LNCaP clone FGC (cell line): ENCODE measurements at places on chromosomes 5 and 9.
A peak's percentile ranks its signal among the peaks of the same experiment; 100 is the strongest.

DNA sequence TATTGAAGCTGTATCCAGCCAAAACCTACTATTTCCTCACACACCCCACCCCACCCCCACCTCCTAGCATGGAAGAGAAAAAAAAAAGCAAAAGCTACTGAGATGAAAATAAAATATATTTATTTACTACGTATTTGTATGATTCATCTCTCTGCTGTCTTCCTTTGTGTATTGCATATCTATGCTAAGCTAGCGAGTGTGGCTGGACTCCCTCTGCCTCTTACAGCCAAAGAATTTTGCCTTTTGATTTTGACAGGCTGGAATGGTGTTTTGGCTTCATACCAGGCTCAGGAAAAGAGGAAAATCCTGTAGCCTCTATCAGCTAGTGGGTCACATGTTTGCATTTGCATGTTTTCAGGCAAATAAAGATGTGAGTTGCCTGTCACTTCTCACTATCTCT is 2.2 kb downstream of the ABLIM3 start:
- no peak for DNase-seq

DNA sequence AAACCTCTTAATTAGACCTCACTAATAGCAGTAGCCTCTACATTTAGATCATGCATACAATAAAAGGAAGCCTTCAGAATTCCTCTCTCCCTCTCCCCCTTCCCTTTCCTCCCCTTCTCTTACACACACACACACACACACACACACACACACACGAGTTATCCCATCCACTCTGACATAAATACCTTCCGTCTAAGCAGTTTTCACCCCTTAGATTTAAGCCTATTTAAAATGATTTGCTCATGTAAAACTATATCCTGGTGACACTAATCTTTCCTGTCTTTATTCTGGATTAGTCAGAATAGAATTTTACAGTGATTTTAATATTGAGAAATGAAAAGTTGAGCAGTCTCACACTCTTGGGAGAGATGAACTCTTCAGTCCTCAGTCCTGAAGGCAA is 35.0 kb downstream of the PRELID2 start:
- no peak for DNase-seq

- peak; percentile 89 for DNase-seq
Measured at GRCh38 chr9:84349671-84350070, 9.1 kb upstream of the SLC28A3 start.

GRCh38 chr9:127779136-127779981 is 893 bp upstream of the SH2D3C start:
- DNase-seq: no peak

DNA sequence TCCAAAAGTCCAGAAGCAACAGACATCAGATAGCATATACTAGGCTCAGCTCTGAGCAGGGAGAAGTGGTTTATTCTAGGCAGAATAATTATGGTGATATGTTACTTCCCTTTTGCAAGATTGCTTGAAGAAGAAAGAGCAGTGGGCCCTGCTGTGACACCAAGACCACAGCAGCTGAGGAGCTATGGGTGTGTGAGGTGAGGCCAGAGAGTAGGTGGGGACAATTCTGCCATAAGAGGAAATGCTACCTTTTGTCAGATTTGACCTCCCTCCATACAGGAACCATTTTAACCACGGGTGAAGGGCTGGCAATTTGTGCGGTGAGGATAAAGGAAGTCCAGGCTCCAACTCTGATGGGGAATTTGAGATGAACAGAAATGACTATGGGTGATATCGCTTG is 51.3 kb downstream of the TNFSF15 start:
- no peak for DNase-seq

GRCh38 chr5:142821034-142821732 is 51.0 kb downstream of the ARHGAP26 start:
- DNase-seq: no peak

GRCh38 chr9:2603621-2604020 is 18.0 kb upstream of the VLDLR start:
- peak; percentile 36 for DNase-seq

DNA sequence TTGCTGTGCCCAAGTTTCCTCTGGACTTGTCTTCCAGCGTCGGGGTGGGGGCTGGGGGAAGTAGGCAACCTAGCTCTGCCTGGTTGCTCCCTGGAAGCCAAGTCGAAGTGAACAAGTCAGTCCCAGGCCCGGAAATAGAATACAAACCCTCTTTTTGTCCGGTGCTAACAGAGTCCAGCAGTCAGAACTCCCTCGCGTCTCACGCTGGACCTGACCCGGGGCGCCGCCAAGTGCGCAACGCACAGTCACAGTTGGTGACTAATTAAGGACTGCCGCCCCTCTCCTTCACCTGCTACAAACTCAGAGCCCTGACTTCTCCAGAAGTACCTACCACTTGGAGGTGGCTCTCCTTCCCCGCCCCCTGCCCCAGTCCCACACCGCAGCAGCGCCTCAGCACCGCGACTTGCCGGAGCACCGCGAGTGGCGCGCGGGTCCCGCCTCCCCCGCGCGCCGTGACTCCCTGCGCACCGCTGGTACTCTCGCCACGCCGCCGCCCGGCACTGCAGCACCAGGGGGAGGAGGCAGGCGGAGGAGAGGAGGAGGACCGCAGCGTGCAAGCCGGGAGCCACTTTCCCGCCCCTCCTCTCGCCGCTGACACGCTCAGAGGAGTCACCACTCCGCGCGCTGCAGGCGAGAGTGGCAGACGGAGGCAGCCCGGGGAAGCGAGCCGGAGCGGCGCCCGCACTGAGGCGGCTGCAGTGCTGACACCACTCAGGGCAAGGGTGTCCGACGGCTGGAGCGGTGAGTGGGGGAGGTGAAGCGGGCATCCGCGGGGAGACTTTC is at the start of gene SV2C:
Gene SV2C (plus strand): TSS at position 612 of the 783 bp plus-strand sequence. CDS start 48,368 bp downstream, outside the sequence.
- DNase-seq: no peak

DNA sequence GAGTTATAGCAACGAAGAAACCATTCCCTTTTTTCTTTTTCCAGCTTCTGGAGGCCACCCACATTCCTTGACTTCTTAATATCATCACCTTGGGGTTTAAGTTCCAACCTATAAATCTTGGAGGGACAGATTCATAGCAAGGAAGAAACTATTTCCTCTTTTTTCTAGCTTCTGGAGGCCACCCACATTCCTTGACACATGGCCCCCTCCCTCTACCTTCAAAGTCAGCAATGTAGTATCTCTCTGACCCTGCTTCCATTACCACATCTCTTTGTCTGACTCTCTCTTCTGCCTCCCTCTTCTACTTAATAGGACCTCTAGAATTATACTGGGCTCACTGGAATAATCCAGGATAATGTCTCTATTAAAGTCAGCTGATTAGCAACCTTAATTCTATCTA is 34.7 kb upstream of the SHISAL2B start:
- DNase-seq: no peak

GRCh38 chr5:135718651-135719050 is 115.8 kb upstream of the SLC25A48 start:
- no peak for DNase-seq

- DNase-seq: no peak
Measured at GRCh38 chr5:132283423-132284043, 10.7 kb upstream of the SLC22A4 start.

- DNase-seq: no peak
Measured at GRCh38 chr5:68046445-68046844, 169.1 kb upstream of the PIK3R1 start.

DNA sequence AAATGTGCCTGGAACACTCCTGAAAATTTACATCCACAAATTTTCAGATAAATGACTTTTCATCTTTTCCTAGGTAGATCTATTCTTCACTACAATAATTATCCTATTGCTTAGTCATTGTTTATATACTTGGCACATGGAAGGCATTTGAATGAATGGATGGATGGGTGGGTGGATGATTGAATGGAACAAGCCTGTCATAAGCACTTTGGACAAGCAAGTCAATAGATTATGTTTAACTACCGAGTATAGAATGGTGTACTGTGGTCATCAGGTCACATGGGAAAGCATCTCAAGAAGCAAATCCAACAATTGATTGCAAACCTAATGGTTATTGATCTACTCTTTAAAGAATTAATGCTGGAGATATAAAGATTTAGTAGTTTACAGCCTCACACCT is 114.4 kb upstream of the DMRTA1 start:
- no peak for DNase-seq

GRCh38 chr9:121774715-121775613 is 123.5 kb downstream of the DAB2IP start:
- no peak for DNase-seq

DNA sequence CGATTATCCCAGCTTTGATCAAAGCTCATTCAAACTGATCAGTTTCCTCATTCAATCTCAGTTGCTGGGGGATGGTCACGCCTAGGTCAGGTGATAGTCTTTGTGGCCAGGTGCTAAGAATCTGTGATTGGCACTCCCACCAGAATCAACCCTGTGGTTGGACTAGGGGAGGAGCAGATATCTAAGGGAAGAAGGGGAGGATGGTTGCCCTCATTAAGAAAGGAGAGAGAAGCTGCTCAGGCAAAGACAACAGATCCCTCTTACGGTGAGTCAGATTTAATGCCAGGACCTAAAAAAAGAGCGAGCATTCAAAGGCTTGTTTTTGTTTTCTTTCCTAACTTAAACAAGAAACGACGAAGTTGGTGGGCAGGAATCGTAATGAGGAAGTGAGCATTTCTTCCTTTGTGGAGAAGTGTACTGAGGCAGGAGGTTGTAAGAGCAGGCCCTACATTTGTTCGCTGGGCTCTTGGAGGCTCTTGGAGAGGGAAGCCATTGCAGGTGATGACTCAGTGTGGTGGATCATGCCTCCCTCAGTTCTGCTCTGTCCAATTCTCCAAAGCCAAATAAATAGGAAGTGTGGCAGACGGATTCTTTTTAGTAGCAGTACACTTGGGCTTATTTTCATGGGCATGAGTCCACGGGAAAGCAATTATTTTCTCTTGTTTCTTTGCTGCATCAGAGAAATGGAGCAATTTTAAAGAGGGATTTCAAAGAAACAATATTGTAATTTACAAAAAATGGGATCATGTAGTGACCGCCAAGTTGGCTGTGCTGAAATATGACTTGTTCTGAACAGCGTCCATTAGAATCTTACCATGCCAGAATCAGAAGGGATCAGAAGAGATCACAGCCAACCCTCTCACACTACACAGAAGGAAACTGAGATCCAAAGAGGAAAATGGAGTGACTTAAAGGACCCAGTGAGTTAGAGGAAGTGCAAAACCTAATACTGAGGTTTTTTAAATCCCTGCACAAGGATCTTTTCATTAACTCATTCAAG is 18.7 kb upstream of the TGFBR1 start:
- DNase-seq: no peak

- peak; percentile 94 for DNase-seq
Measured at GRCh38 chr9:120935383-120935857, 8.8 kb upstream of the TRAF1 start.

GRCh38 chr5:132446621-132447020 is 44.0 kb downstream of the IRF1 start:
- peak; percentile 82 for DNase-seq

DNA sequence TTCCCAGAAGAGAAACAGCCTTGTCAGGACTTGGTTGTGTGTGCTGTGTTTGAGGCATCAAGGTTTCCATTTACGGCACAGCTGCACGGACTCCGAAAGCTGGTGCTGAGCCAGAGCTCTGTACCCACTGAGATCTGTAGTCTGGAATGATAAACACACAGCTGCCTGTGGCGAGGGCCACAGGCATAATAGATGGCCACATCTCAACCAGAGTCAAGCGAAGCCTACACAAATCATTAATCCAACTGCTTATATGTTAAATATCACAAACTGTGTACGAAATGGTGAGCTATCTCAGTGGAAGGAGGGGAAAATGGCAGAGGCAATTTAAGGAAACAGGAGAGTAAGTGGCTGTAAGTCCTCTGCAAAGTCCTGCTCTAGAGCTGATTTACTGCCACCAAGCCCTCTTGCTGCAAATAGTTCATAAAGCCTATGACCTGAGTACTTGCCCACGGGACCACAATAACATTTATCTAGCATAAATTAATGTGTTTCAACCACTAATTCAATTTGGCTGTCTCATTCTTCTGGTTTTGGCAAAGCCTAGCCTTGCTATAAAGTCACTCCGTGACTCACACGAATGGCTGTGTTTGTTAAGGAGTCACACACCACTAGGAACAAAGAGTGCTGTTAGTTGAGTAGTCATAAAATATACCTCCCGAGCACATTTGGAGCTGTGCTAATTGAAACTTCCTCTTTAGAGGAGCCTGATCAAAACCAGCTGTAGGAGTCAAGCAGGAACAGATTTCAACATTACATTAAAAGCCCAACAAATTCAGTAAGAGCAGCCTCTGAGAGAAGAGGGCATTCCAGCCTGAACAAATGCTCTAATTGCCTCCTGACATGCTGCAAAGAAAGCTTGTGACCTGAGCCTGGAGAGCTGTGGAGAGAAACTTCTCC is 738.6 kb upstream of the ZNF608 start:
- DNase-seq: peak; percentile 71

GRCh38 chr9:73371801-73372200 is 220.1 kb downstream of the ANXA1 start:
- DNase-seq: no peak

DNA sequence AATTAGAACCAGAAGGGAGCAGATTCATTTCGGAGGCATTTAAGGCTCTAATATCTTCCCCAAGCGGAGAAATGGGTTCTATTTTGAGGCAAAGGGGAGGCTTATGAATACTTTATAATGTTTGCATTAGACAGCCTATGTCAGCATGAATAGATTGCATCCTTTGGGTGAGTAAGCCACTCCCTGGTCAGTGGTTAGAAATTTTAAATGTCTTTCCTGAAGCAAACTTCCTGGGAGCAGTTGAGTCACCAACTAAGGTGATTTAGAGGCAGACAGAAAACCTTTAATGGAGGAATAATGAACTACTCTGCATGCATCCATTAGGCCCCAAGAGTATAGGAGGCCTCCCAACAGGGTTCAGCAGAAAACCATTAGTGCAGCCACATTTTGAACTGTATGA is 204.9 kb downstream of the ELAVL2 start:
- DNase-seq: no peak

GRCh38 chr5:111892949-111893348 is 136.0 kb upstream of the NREP start:
- no peak for DNase-seq

GRCh38 chr9:8677741-8678140 is 878.2 kb upstream of the DMAC1 start:
- no peak for DNase-seq

DNA sequence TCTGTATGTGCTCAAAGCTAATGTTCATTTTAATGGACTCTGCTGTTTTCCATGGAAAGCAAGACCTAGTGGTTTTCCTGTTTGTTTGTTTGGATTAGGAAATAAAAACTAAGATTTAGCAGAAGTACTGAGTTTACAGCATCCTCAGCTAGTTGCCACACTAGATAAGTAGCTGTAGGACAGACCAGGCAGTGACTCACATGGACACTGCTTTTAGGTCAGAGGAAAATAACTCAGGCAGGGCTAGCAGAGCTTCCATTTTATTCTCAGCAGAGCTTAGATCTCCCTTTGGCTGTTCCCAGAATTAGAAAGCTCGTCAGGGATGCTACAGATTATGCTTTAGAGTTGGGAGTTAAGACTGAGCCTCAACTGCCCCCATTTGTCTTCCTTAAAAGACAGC is 204.4 kb downstream of the SH3GL2 start:
- DNase-seq: no peak

DNA sequence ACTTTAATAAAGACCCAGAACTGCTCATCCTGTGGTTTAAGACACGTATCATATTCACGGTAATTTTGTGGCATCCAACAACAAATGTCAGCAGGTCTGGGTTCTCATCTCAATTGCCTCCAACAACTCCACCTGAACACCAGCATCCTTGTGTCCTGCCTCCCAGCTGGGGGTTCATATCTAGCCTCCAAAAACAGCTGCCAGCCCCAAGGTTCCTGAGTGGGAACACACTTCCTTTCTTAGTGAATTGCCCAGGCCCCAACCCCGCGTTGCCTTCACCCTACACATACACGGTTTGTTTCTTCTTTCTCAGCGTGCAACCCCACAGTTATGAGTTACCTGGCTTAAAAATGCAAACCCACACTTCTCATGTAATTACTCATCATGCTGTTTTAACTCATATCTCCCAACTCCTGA is 77.9 kb downstream of the SEMA4D start:
- DNase-seq: no peak

GRCh38 chr9:87109851-87110250 is 162.5 kb upstream of the GAS1 start:
- DNase-seq: no peak
